ENCODE measurements at places on chromosomes 2 and 18. TPM values are rescaled to one million over a fixed set of nuclear protein-coding genes. Genes with fewer than 3 reads are reported as not detected.

- no peak overlapping the region for H3K27ac ChIP-seq
- DNase-seq, result peak; percentile 51
- no peaks in the 10 kb centered on the region for H3K27me3 ChIP-seq
These were observed 29.1 kb downstream of the UXS1 start for GRCh38 chr2:106165029-106165428.

DNA sequence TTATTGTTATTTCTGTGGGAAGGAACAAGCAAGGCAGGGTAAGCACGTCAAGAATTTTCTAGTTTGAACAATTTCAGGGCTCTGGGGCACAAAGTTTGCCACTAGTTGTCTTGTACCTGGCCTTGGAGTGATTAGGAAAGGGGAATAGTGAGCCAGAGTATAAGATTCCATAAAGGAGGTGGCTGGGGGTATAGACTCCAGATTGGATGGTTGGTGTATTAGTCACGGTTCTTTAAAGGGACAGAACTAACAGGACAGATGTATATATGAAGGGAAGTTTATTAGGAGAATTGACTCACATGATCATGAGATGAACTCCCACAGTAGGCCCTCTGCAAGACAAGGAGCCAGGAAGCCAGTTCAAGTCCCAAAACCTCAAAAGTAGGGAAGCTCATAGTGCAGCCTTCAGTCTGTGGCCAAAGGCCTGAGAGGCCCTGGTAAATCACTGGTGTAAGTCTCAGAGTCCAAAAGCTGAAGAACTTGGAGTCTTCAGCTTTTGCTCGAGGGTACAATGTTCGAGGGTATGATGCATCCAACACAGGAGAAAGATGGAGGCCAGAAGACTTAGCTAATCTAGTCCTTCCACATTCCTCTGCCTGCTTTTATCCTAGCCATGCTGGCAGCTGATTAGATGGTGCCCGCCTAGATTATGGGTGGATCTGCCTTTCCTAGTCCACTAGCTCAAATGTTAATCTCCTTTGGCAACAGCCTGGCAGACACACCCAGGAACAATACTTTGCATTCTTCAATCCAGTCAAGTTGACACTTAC lies 31.5 kb upstream of the PTPRM start:
- no peak for DNase-seq
- H3K4me1 ChIP-seq, result no peaks in the 10 kb centered on the region
- H3K36me3 ChIP-seq, result no peaks in the 10 kb centered on the region

The ACTR2 gene
- 175 TPM for total RNA-seq

The RIT2 gene
- 1.3 TPM for total RNA-seq

DNA sequence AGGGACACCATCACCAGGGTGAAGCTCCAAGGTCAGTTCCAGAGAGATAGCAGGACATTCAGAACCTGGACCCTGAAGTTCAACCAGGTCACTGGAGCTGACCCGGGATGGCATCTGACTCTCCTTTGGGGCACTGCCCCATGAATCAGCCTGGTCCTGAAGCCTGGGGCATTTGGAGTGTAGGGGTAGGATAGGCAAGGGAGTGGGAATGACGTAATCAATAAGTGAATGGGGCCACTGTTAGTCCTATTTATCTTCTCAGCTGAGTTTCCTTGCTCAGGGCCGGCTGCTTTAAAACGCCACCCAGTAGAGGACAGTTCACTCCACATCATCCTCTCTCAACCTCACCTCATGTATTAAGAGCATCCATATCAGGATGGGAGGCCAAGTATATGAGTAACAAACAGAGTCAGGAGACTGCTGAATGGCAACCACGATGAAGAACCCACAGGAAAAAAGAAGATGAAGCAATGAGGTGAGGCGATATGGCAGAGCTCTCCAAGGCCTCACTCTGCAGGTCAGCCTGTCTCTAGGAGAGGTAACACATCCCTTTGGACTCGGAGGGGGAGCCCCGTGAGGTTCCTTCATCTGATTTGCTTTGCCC lies 1.8 kb upstream of the RFX8 start:
- H3K4me1 ChIP-seq, result peaks cover 4% of the 10 kb centered on the region
- H3K36me3 ChIP-seq, result no peaks in the 10 kb centered on the region

- no peaks in the 10 kb centered on the region for H3K36me3 ChIP-seq
- no peak overlapping the region for H3K27ac ChIP-seq
- no peaks in the 10 kb centered on the region for H3K4me1 ChIP-seq
- no peak overlapping the region for H3K4me3 ChIP-seq
- H3K27me3 ChIP-seq, result no peaks in the 10 kb centered on the region
- no peak for DNase-seq
These were observed 10.7 kb upstream of the DYNC2LI1 start for GRCh38 chr2:43763091-43763490.

DNA sequence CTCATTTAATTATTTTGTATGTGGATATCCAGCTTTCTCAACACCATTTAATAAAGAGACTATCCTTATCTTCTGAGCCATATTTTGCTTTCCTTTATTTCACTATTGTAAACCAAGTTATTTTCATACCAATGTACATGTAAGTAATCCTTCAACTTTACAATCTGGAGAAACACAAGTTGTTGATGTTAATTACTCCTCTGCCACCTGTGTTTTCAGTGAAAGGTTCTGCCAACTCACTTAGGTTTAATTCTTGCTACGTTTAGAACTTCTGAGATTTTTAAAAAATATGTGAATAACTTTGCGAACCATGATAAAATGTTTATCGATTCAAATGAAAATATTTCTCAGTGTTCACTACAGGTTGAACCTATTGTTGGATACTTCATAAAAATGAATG lies 244.4 kb downstream of the CDH7 start:
- H3K4me1 ChIP-seq, result no peaks in the 10 kb centered on the region
- no peaks in the 10 kb centered on the region for H3K27me3 ChIP-seq
- H3K27ac ChIP-seq, result no peak overlapping the region
- no peak overlapping the region for H3K4me3 ChIP-seq

The HOXD3 gene
- not detected for total RNA-seq

DNA sequence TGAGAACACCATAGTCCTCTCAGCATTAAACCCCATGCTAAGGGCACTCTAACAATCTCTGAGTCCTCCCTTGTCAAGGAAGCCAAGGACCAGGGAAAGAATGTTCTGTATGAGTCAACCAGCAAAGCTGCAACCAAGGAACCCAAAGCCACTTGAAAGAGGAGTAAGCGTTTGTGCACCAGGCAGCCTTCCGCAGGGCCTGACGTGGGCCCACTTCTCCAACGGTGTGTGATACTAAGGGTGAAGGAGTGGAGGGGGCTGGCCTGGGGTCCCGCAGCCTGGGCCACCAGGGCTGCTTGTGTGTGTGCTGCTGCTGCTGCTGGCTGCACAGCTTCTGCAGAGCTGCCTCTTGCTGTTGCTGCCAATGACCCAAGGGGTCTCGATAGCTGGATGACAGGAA lies 30.1 kb upstream of the GALNT14 start:
- H3K27me3 ChIP-seq, result no peaks in the 10 kb centered on the region
- H3K4me3 ChIP-seq, result no peak overlapping the region
- H3K36me3 ChIP-seq, result no peaks in the 10 kb centered on the region
- no peaks in the 10 kb centered on the region for H3K4me1 ChIP-seq
- H3K27ac ChIP-seq, result no peak overlapping the region

GRCh38 chr2:151795646-151796240 lies 32.5 kb downstream of the ARL5A start:
- no peak for DNase-seq
- no peak overlapping the region for H3K27ac ChIP-seq
- no peaks in the 10 kb centered on the region for H3K4me1 ChIP-seq
- H3K27me3 ChIP-seq, result no peaks in the 10 kb centered on the region
- no peak overlapping the region for H3K4me3 ChIP-seq
- H3K36me3 ChIP-seq, result peaks cover 14% of the 10 kb centered on the region

The IL37 gene
- 0.55 TPM for total RNA-seq

The CROCC2 gene
- total RNA-seq, result not detected

- H3K27me3 ChIP-seq, result no peaks in the 10 kb centered on the region
- H3K27ac ChIP-seq, result no peak overlapping the region
- H3K36me3 ChIP-seq, result no peaks in the 10 kb centered on the region
- peaks cover 6% of the 10 kb centered on the region for H3K4me1 ChIP-seq
- DNase-seq, result no peak
These were observed 379.6 kb downstream of the FBXO15 start for GRCh38 chr18:73768043-73768442.

DNA sequence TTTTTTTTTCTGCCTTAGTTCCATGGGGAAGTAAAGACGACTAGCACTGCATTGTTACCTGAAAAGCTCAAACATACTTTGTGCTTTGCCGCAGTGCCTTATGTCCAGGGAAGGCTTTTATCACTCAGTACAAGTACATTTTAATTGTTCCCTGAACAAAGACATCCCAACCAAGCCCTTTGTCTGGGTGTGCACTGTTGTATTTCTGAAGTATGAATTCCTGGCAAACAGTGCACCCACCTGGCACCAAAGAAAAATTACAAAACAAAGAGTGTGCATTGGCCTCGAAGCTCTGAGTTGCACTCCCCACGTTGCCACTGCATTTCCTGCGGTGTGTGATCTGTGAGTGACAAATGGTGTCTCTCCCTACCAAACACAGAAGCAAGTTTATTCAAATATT lies 858.5 kb upstream of the PIK3C3 start:
- H3K36me3 ChIP-seq, result no peaks in the 10 kb centered on the region
- DNase-seq, result no peak
- no peak overlapping the region for H3K4me3 ChIP-seq
- no peaks in the 10 kb centered on the region for H3K27me3 ChIP-seq

DNA sequence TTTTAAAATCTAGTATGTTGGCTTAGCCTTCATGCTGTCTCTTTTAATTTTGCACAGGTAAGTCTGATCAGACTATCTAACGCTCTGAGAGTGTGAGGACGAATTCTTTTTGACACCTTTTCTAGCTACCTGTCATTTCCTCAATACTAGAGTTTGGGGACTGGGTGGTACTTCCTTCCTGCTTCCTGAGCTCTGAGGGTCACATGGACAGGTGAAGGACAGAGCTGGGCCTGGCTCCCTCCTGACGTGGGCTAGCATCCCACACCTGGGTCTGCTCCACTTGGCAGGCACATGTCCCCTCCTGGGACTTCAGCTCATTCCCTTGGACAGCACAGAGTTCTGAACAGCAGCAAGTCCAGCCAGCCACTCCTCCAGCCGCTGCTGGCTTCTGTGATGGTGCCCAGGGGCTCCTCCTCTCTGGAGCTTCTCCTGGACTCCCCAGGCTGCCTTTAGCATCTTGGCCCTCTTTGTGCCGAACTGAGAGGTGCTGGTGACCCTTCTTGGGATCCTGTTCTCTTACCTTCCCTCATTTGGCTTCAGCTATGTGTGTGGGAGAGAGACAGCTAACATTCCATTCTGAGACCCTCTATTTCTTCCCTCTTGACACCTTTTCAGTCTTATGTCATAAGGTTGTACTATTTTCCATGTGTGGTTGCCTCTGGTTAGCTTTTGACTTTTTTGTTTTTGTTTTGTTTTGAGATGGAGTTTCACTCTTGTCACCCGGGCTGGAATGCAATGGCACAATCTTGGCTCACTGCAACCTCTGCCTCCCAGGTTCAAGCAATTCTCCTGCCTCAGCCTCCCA lies 106.9 kb downstream of the B3GNT2 start:
- no peaks in the 10 kb centered on the region for H3K27me3 ChIP-seq
- no peak overlapping the region for H3K27ac ChIP-seq
- no peak for DNase-seq
- no peak overlapping the region for H3K4me3 ChIP-seq
- no peaks in the 10 kb centered on the region for H3K36me3 ChIP-seq
- H3K4me1 ChIP-seq, result peaks cover 17% of the 10 kb centered on the region

- H3K27ac ChIP-seq, result no peak overlapping the region
- no peak overlapping the region for H3K4me3 ChIP-seq
- no peaks in the 10 kb centered on the region for H3K27me3 ChIP-seq
- no peak for DNase-seq
- H3K4me1 ChIP-seq, result no peaks in the 10 kb centered on the region
These were observed 56.1 kb downstream of the RHBDD1 start for GRCh38 chr2:226891780-226892590.

DNA sequence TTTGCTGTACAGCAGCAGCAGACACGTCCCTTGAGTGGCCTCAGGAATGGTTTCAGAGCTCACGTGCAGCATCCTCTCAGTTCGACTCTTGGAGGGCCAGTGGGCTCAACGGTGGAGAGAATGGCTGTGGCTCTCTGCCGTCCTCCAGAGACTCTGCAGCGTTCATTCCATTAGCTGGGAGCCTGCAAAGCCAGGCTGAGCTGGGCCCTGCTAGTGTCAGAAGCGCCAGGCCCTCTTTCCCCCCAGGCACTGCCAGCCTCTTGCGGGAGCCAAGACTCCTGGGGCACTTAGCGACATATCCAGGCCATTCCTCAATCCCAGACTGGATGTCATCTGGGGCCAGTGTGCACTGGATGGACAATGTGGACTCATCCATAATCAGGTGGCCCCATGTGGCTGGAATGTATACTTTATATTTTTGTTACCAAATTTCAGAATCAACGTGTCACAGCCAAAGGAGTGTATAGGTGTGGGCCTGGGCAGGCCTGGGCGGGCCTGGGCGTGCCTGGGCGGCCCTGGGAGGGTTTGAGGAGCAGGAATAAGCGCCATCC lies 125.1 kb upstream of the EPAS1 start:
- H3K4me1 ChIP-seq, result peaks cover 5% of the 10 kb centered on the region
- no peaks in the 10 kb centered on the region for H3K27me3 ChIP-seq
- DNase-seq, result no peak

GRCh38 chr2:208645226-208645625 lies 238.6 kb downstream of the PTH2R start:
- no peaks in the 10 kb centered on the region for H3K36me3 ChIP-seq
- H3K4me3 ChIP-seq, result no peak overlapping the region
- no peak for DNase-seq
- H3K4me1 ChIP-seq, result no peaks in the 10 kb centered on the region

- no peaks in the 10 kb centered on the region for H3K4me1 ChIP-seq
- peak; percentile 45 for DNase-seq
- H3K36me3 ChIP-seq, result peaks cover 10% of the 10 kb centered on the region
These were observed 14.0 kb downstream of the TMEM127 start for GRCh38 chr2:96251721-96252292.

The TCF23 gene
- not detected for total RNA-seq

DNA sequence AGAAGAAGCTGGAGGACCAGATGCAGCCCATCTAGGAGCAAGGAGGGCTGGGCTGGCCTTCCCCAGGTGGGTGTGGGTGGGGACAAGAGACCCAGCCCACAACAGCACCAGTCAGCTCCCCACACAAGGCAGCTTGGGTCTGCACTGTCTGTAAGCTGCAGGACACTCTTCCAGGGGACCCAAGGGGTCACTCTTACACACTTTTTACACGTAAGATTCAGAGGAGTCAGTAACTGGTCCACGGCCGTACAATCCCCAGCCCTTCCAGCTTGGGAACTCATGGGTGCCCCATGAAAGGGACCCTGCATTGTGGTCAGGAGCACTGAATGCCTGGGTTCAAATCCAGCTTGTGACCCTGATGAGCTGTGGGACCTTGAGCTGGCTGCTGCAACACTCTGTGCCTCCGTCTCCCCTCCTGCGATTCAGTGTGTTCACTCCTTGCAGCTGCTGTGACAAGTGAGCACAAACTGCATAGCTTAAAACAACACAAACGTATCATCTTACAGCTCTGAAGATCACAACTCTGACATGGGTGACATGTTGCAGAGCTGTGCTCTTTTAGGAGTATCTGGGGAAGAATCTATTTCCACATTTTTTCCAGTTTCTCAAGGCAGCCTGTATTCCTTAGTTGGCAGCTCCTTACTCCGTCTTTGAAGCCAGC lies 11.1 kb upstream of the SLC66A3 start:
- H3K27ac ChIP-seq, result no peak overlapping the region
- no peaks in the 10 kb centered on the region for H3K4me1 ChIP-seq

The ONECUT2 gene
- 0.48 TPM for total RNA-seq

GRCh38 chr2:97752342-97753334 lies 39.3 kb downstream of the ZAP70 start:
- no peak overlapping the region for H3K4me3 ChIP-seq
- H3K36me3 ChIP-seq, result peaks cover 23% of the 10 kb centered on the region
- no peak for DNase-seq
- no peak overlapping the region for H3K27ac ChIP-seq
- 0 out of 2 replicates have a peak, but pooled peaks cover 2% of the 10 kb centered on the region for H3K4me1 ChIP-seq

- H3K4me1 ChIP-seq, result peaks cover 4% of the 10 kb centered on the region
- H3K27me3 ChIP-seq, result no peaks in the 10 kb centered on the region
- no peak overlapping the region for H3K27ac ChIP-seq
- peak; percentile 58 for DNase-seq
- H3K4me3 ChIP-seq, result no peak overlapping the region
These were observed 30.1 kb downstream of the IGFBP5 start for GRCh38 chr2:216665242-216665641.
